ENCODE measurements at places on chromosomes 6 and 20. TPM values are rescaled to one million over a fixed set of nuclear protein-coding genes. Genes with fewer than 3 reads are reported as not detected.
A peak's percentile ranks its signal among the peaks of the same experiment; 100 is the strongest.

DNA sequence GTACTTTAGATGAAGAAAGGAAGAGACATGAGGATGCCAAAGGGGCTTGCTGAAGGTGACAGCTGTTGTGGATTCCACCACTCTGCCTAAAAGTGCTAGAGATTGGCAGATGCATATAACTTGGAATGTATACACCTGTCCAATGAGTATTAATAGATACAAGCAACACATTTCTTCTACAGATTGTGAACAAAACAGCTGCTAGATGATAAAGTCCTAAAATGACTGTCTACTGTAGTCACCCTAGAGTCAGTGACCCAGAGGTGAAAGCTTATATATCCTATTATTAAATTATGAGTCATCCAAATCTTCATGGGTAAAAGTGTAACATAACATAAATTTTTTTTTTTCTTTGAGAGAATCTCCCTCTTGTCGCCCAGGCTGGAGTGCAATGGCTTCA, 5.2 kb downstream of the RNF217 start:
- peaks cover 18% of the 10 kb centered on the region for H3K36me3 ChIP-seq
- peaks cover 15% of the 10 kb centered on the region for H3K27me3 ChIP-seq
- no peak for DNase-seq
- no peak overlapping the region for H3K27ac ChIP-seq
- peaks cover 36% of the 10 kb centered on the region for H3K4me1 ChIP-seq
- H3K4me3 ChIP-seq, result no peak overlapping the region

GRCh38 chr20:373171-373890, 7.2 kb upstream of the TRIB3 start:
- H3K4me3 ChIP-seq, result no peak overlapping the region
- H3K36me3 ChIP-seq, result peaks cover 9% of the 10 kb centered on the region
- H3K27ac ChIP-seq, result peak overlapping the region; percentile 83
- peaks cover 5% of the 10 kb centered on the region for H3K27me3 ChIP-seq
- H3K4me1 ChIP-seq, result peaks cover 44% of the 10 kb centered on the region

DNA sequence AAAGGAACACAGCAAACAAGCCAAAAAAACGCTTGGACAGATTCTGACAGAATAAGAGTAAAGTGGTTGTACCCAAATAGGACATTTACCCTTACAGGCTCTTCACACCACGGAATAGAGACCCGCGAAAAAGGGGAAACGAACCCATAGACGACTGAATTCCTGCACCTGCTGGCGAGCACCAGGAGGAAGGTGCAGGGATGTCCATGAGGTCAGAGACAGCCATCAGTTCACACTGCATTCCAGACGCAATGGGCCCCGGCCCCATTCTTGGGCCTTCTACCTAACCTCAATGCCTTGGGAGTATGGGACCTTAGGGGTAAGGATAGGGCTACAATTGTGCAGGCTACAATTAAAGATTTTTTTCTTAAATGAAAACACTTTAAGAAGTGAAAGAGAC, 5.2 kb upstream of the DIDO1 start:
- peaks cover 7% of the 10 kb centered on the region for H3K36me3 ChIP-seq
- H3K4me3 ChIP-seq, result no peak overlapping the region
- H3K4me1 ChIP-seq, result peaks cover 43% of the 10 kb centered on the region

DNA sequence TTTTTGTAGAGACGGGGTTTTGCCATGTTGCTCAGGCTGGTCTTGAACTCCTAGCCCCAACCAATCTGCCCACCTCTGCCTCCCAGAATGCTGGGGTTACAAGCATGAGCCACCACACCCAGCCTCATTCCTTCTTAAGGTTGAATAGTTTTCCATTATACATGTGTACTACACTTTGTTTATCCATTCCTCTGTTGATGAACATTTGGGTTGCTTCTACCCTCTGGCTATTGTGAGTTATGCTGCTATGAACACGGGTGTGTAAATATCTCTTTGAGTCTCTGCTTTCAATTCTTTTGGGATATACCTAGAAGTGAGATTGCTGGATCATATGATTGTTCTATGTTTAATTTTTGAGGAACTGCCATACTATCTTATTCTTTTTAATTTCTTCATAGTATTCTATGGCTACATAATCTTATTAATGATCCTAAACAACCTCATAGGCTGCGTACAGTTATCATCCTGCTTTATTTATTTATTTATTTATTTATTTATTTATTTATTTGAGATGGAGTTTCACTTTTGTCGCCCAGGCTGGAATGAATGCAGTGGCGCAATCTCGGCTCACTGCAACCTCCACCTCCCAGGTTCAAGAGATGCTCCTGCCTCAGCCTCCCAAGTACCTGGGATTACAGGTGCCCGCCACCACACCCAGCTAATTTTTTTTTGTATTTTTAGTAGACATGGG, 49.2 kb upstream of the TLDC2 start:
- peaks cover 13% of the 10 kb centered on the region for H3K36me3 ChIP-seq
- no peak overlapping the region for H3K27ac ChIP-seq

DNA sequence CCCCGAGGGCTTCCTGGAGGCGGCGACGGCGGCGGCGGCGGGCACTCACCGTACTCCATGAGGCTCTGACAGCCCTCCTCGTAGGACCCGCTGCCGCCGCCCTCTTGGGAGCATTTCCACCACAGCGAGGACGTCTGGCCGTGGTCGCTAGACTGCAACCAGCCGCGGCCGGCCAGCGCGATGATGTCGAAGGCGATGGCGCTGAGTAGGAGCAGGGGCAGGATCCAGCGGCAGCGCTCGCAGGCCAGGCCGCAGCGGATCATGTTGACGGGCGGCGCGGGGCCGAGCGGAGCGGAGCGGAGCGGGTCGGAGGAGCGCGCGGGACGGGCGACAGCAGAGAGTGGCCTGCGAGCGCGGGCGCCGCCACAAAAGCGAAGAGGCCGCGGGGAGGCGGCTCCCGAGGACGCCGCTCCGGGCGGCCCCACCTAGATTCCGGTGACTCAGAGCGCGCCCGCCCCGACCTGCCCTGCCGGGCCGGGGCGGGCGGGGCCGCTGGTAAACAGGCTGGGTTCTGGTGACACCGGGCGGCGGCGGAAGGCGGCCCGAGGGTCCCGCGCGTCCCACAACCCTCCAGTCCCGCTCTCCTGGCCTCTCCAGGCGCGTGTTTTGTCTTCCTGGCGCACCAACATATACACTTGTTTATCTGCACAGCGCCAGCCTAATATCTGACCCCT, at the start of gene PERP:
PERP (minus strand) TSS at position 342 of the 674 bp plus-strand sequence; CDS start at position 263, 79 bp downstream.
- peak within 1 kb of the TSS; percentile 95 for H3K4me3 ChIP-seq
- peaks cover 20% of the 10 kb centered on the region for H3K4me1 ChIP-seq
- H3K36me3 ChIP-seq, result no peaks in the 10 kb centered on the region
- peak within 1 kb of the TSS; percentile 67 for H3K27ac ChIP-seq

BCAS4 gene
- 7.6 TPM for total RNA-seq

BNIP5 gene
- not detected for total RNA-seq

- no peak for DNase-seq
- H3K27me3 ChIP-seq, result no peaks in the 10 kb centered on the region
- H3K27ac ChIP-seq, result no peak overlapping the region
- no peaks in the 10 kb centered on the region for H3K36me3 ChIP-seq
- no peak overlapping the region for H3K4me3 ChIP-seq
- no peaks in the 10 kb centered on the region for H3K4me1 ChIP-seq
Observed at GRCh38 chr20:40710603-40711002, 21.6 kb upstream of the MAFB start.

ID4 gene
- 5.6 TPM for total RNA-seq

POLR1H gene
- 39.0 TPM for total RNA-seq

PAX1 gene
- not detected for total RNA-seq

DNA sequence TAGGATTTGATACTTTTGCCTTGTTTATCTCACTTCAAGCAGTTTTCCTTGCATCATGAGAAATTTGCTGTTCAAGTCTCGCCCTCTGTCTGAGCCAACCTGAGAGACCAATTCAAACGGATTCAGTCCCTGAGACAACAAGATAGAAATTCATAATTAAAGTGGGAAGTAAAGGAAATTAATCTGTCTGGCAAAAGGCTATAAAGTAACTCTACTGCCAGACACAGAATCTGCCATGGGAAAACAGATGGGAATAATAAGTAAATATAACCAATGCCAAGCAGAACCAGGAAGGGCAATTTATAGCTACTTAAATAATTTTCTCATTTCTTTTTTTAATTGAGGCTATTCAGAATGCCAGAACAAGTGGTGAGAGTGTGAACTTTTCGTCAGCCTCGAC, 239.6 kb downstream of the TFAP2C start:
- H3K27ac ChIP-seq, result no peak overlapping the region
- no peak overlapping the region for H3K4me3 ChIP-seq
- no peak for DNase-seq
- no peaks in the 10 kb centered on the region for H3K4me1 ChIP-seq
- H3K36me3 ChIP-seq, result no peaks in the 10 kb centered on the region

- peaks cover 15% of the 10 kb centered on the region for H3K4me1 ChIP-seq
- no peak overlapping the region for H3K4me3 ChIP-seq
- H3K27me3 ChIP-seq, result peaks cover 3% of the 10 kb centered on the region
- H3K27ac ChIP-seq, result no peak overlapping the region
Observed at GRCh38 chr6:90131614-90132423, 164.8 kb downstream of the BACH2 start.

DNA sequence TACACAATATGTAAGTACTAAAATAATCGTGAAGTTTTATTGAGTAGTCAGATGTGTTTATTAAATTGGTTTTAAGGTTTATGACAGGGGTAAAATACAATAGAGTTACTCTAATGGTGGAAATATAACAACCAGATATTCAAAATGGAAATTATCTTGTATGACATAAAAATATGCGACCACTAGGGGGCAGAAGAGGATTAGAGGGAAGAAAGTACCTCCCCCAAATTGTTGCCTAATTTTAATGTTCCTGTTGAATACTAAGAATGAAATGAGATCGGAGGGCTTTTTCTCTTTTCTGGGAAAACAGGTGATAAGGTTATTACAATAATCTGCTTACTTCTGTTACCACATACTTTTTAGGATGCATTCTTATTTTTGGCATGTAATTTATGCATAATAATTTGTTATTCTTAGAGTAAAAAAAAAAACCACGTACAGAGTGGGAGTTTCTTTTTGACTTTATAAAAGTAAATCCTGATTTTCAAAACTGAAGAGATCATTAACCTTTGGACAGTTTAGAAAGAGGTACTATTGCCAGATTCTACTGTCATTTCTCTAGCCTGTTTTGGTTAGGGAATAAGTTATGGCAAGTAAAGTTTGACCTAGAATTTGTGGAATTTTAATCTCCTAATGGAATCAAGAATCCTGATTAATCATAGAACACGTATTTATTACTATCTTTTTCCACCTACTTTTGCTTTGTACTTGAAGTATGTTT, 159.2 kb downstream of the CD109 start:
- H3K4me3 ChIP-seq, result no peak overlapping the region
- peaks cover 9% of the 10 kb centered on the region for H3K36me3 ChIP-seq
- no peak overlapping the region for H3K27ac ChIP-seq
- no peaks in the 10 kb centered on the region for H3K4me1 ChIP-seq

All from endothelial cell (in vitro differentiated cells).